ENCODE measurements at places on chromosomes 11 and 22.
A peak's percentile ranks its signal among the peaks of the same experiment; 100 is the strongest.

- DNase-seq, result no peak
These were observed 1112.0 kb upstream of the CCDC90B start for GRCh38 chr11:84398017-84398626.

DNA sequence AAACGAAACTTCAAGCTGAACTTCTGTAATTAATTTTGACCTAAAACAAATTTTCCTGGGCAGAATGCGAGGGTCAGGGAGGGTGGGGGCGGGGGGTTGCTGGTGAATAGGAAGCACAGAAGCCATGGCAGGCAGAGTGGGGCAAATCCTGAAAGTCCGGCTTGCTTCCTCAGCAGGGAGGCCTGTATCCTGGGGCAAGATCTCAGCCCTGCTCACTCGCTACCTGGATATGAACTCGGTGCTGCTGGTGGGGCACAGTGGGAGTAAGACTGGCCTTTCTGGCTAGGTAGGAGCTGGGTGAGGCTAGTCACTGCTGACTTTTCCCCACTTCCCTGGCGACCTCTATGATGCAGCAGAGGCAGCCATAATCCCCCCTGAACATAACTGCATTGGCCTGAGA lies 168.9 kb upstream of the CHORDC1 start:
- DNase-seq, result no peak

DNA sequence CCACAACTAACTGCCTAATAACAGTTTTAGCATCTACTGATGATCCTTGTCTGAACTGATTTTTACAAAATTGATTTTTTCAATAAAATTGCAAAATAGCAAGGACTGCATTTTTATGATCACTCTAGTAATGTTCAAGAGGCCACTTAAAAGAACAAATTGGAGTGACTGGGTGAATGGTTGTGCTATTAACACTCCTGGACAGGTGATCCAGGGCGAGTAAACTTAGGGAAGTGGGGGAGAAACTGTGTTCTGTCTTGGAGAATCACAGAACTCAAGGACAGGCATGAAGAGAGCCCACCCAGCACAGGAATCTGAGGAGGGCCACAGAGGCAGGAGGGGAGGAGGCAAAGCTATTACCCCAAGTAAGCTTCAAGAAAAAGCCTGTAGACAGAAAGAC lies 75.8 kb downstream of the SGSM3 start:
- DNase-seq, result no peak

DNA sequence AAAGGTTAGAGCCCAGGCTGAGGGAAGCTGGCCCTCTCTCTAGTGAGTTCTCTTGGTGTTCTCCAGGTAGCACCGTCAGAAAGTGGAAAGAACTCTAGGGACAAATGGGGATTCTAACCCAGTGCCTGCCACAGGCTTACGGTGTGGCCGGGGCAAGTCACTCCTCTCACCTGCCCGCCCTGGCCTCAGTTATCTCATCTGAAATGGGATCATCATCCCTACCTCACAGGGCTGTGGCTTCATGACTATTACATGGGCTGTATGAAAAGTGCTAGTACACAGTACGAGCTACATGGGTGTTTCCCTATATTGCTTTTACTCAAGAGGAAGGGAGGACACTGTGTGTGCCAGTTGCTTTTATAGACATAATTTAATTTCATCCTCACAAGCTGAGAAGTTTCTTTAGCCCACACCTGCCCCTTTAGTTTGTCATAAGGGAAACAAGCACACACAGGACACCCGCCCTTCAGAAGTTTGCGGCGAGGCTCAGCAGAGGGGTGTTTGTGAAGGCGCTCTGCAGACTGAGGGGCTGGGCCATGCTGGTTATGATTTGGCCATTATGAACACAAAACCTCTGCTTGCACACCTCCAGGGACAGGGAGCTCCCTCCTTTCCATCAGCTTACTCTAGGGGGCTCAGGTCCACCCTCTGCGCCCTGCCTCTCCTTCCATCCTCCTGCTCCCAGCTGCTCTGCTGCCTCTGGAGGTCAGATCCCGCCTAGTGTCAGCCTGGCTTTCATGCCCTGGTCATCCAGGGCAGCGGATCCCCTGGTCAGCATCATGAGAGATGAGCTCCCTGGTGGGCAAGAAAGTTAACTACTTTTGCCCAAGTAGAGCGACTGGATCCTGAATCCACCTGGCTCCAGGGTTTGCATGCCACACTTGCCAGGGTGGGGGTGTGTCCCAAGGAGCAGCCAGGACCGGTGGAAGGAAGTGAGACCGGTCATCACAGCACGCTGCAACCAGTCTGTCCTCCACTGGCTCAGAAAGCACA lies 1.2 kb downstream of the KLHL35 start:
- DNase-seq, result no peak

DNA sequence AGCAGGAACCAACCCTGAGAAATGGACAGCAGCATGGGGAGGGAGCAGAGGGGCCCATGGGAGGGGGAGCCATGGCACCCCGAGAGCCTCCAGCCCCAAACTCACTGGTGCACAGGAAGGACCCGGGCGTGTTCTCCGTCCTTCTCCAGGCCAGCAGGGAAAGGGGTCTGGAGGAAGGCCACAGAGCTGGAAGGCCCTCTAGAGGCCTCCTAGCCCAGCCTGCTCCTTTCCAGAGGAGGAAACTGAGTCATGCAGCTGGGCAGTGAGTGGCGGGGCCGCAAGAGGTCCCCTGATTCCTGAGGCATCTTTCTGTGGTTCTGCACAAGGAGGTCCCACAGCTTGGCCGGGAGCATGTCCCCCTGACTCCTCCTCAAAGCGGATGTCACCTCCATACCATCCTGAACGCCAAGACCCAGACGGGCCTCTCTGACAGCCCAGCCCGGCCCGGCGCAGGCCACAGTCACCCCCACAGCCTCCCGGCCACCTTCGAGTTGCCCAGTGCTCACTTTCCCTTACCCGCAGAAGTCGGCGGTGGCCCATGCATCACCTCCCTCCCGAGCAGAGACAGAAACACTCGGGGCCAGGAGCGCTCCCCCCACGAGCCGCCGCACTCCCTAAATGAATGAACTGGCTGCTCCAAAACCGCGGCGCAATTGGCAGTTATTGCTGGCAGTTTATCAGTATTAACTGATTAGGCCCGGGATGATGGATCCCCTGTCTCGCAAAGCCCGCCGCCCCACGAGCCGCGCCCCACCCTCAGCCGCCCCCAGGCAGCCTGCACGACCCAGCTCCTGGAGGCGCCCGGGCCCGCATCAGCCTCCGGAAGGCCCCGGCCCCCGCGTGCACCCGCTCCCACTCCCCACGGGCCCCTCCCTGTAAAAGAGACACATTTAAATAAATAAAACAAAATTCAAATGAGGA lies 272.5 kb downstream of the BUD13 start:
- DNase-seq, result no peak

DNA sequence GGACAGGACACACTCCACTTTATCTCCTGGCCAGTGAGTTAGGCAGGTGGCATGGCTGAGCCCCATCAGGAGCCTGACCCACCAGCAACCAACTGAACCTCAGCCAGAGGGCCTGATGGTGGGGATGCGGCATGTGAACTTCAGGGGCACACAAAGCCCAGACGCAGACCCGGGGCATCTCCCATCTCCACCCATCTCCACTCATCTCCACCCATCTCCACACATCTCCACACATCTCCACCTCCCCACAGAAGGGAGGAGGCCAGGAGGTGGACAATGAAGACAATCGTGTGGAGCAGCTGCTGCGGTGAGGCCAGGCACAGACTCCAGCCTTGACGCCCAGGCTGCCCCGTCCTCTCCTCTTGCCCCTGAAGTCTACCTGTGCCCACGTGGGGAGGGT lies 340.8 kb downstream of the CTTN start:
- no peak for DNase-seq

GRCh38 chr11:110866081-110866480 lies 153.8 kb upstream of the ARHGAP20 start:
- DNase-seq, result no peak

DNA sequence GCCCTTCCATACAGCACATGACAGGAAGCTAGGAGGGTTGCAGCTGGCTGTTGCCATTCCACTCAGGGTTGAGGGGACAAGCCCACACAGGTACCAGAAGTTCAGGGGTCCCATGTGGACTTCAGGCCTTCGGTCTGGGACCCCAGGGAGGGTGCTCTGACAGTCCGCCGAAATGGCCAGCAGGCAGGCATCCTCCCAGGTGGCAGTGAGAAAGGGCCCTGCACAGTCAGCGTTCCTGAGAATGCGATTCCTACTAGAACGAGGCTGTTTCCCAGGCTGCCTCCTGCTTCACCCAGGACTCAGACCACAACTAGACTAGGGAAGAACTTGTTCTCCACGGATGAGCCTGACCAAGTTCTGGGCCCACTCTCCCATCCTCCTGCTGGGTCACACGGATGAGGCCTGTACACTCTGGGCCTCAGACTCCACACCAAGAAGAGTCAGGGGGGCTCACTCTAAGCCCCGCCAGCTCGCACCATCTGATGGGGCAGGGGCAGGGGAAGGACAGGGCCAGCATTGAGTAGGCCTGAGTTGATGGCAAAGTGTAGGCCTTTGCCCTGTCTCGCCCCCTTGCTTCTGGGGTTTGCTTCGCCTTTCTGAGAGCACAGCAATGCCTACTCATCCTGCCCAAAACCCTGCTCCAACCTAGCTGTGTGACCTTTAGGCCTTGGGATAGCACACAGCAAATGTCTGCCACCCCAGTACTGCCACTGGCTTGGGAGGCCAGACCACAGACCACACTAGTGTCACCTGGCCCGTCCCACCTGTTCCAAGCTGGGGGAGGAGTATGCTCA lies 14.0 kb downstream of the KCNQ1OT1 start:
- no peak for DNase-seq

DNA sequence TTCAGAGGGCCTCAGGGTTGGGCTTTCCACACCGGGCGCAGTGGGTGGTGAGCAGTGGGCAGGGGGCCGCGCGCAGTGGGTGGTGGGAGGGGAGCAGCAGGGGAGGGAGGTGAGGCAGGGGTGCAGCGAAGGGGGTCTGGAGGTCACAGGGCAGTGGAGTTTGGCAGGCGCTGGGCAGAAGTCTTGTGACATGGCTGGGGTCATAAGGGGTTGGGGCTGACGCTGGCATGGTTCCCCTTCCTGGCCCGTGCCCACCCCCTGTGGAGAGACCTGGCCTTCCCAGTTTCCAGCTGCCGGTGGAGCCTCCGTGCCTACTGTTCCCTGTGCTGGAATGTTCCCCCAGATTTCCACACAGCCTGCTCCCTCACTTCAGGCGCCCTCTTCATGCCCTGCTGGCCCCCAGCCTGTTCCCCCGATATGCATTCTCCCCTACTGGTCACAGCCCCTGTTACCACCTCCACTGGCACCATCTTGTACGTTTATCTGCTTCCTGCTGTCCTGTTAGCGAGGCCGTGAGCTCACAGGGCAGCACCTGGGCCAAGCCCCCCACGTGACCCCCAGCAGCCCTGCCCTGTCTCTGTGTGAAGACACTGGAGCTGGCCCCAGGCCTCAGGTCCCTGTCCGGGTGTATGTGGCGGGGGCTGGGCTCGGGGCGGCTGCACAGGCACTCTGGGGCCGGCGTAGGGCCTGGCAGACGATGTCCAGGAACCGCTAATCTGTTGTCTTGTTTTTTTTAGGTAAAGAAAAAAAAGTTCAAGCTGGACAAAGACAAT lies 111.6 kb downstream of the KCNQ1OT1 start:
- DNase-seq, result no peak

- DNase-seq, result no peak
These were observed 102.1 kb downstream of the SLC1A2 start for GRCh38 chr11:35317253-35317652.

GRCh38 chr22:49719046-49719445 lies 108.6 kb downstream of the BRD1 start:
- no peak for DNase-seq

DNA sequence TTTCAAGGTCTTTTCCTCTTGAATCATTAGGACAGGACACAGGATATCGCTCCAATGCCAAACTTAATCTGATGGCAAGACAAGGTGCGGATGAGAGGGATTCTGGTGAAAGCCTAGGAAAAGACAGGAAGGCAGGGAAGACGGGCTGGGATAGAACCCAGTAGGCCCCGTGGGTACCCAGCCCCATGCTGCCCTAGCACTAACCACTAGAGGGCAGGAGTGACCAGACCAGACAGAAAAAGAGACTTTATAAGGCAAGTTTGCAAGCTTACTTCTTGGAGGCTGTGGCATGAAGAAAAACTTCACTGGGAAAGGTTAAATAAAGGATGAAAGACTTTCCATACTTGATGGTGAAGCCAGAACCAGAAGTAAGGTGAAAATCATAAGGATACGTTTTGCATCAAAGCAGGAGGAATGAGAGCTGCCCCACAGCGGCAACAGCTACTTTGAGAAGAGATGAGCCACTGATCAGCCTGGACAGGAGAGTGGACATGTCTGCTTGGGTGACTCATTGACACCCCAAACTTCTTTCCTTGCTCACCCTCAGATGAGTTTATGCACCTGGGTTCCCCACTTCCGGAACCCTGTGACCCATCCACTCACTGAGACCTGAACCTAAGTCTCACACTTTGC lies 39.8 kb downstream of the SYN3 start:
- peak; percentile 20 for DNase-seq

DNA sequence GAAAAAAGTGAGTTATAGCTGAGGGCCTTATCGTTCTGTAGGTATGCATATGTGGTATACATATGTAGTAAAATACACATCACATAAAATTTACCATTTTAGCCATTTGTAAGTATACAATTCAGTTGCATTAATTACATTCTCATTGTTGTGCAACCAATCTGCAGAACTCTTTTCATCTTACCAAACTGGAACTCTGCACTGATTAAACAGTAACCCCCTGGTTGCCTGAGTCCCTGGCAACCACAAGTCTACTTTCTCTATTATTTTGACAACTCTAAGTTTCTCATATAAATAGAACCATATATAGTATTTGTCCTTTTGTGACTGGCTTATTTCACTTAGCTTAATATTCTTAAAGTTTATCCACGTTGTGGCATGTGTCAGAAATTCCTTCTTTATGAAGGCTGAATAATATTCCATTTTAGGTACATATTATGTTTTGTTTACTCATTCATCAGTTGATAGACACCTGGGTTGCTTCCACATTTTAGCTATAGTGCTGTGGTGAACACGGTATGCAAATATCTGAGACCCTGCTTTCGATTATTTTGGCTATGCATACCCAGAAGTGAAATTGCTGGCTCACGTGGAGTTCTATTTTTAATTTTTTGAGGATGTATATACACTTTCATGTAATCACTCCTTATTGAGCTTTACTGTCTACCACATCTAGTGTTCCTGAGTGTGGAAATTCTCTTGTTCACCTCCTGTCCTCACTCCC lies 1.6 kb upstream of the DDX10 start:
- no peak for DNase-seq

GRCh38 chr11:126855536-126855935 lies 145.0 kb downstream of the KIRREL3 start:
- no peak for DNase-seq

- no peak for DNase-seq
These were observed 1.7 kb upstream of the NUDT8 start for GRCh38 chr11:67631411-67631810.

GRCh38 chr11:16784666-16785065 lies 46.2 kb downstream of the C11orf58 start:
- no peak for DNase-seq

GRCh38 chr11:995752-996420 lies 40.6 kb downstream of the MUC6 start:
- DNase-seq, result peak; percentile 38

- no peak for DNase-seq
These were observed 1.6 kb upstream of the HEPACAM start for GRCh38 chr11:124937336-124937935.

GRCh38 chr11:94302776-94303175 lies 1.6 kb upstream of the IZUMO1R start:
- no peak for DNase-seq

- no peak for DNase-seq
These were observed 1.7 kb downstream of the CLPB start for GRCh38 chr11:72432347-72433287.

Measured in stimulated activated naive B cell treated with anti-CD40 and anti-IgM and Interleukin-4, amounts not matched to agents 10 μg/mL and 1 μg/mL and 100 μg/mL, for 72 hours (primary cell).